ENCODE measurements at places on chromosomes 4 and X. TPM values are rescaled to one million over a fixed set of nuclear protein-coding genes. Genes with fewer than 3 reads are reported as not detected.

Gene CFAP299
- 0.34 TPM for total RNA-seq

Gene PPARGC1A
- total RNA-seq: 1.5 TPM

Gene SCML2
- total RNA-seq: 1.9 TPM

Gene ADAM29
- not detected for total RNA-seq

Gene FAM184B
- total RNA-seq: not detected

Gene MAGIX
- 0.84 TPM for total RNA-seq

Gene SYNPO2
- total RNA-seq: 0.17 TPM
